ENCODE measurements at places on chromosomes 16 and 17.
A peak's percentile ranks its signal among the peaks of the same experiment; 100 is the strongest.

DNA sequence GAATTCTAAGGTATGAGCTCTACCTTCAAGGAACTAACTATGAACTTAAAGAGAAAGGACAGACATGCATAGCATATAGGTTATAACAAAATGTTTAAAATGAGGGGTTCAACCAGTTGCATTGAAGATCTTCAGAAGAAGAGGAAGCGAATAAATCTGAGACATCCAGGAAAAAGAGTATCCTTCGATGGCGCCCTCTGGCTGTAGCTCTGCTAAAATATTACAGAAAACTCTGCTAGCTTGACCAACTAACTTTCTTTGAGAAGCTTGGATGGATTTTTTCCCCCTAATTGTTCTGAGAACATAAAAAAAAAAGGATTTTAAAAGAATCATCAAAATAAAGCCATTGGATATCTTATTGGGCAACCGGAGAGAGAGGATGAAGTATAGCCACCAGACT is 659.9 kb upstream of the SOX9 start:
- DNase-seq, result no peak

- no peak for DNase-seq
Observed at GRCh38 chr17:77646046-77646430, 312.5 kb upstream of the TNRC6C start.

DNA sequence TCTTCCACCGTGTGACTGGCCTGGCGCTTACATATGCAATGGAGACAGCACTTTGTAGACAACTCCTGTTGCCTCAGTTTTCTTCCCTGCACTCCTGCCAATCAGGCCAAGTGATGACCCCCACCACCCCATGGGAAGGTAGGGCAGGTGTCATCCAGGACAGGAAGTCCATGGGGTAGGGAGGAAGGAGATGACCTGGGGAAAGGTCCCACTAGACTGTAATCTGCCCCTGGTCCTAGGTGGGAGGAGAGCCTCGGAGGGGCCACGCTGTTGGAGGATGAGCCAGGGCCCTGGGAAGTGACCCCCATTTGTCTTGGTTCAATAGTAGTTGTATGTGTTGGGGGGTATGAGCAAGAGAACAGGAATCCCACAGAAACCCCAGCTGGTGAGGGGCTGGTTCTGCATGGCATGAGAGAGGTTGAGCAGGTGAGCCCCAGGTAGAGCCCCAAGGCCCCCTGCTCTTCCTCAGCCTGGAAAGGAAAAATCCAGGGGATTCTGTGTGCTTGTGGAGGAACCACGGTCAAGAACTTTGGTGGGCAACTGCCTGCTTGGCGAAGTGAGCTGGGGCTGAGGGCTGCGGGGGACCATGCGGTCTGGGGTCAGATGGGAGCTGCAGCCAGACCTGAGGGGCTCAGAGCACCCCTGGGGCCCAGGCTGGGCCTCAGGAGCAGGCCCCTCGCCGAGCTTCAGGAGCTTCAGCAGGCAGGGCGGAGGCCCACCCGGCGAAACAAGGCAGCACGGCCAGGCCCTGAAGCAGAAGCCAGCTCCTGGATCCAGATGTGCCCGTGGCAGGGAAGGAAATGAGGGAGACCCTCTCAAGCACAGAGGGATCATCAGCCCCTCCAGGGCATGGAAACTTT is 50.7 kb downstream of the NT5M start:
- DNase-seq, result no peak

DNA sequence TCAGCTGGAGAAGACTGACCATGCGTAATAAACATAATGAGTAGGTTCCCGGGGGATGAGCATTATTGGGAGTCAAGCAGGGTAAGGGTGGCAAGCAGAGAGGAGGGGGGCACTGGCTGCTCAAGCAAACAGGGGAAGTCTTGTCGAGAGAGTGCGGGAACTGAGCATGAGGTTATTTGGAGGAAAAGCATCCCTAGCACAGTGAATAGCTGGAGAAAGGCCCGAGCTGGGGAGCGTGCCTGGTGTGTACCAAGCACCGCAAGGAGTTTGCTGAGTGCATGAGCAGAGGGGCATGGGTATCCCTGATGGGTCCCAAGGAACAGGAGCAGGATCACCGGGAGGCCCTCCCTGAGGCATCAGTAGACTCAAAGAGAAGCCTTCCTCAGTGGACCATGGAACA is 17.2 kb downstream of the CYTH1 start:
- no peak for DNase-seq

DNA sequence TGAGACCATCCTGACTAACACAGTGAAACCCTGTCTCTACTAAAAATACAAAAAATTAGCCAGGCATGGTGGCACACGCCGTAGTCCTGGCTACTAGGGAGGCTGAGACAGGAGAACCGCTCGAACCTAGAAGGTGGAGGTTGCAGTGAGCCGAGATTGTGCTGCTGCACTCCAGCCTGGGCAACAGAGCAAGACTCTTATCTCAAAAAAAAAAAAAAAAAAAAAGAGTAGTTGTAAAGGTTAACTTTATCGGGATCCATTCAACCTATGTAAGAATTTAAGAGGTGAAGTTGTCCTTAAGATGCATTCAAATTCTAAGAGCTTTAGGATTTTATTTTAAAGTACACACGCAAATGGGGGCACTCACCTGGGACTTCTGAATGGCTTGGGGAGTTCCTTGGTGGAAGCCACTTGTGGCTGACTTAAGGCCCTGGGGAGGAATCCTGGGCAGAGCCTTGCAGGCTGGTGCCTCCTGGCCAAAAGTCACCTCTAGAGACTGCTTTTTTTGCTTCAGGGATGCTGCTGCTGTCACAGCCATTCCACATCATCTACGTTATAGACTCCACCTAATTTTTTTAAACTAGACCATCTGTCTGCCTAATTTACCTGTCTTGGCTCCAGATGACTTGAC is 3.3 kb downstream of the CTCF start:
- DNase-seq, result no peak

GRCh38 chr16:50690177-50690576 is 3.2 kb upstream of the NOD2 start:
- DNase-seq, result no peak

- no peak for DNase-seq
Observed at GRCh38 chr17:78044280-78044835, 84.2 kb downstream of the TMC6 start.

GRCh38 chr17:63579633-63580032 is 21.1 kb upstream of the TACO1 start:
- no peak for DNase-seq

- DNase-seq, result no peak
Observed at GRCh38 chr16:22423716-22424115, 49.3 kb upstream of the CDR2 start.

GRCh38 chr16:2205967-2206313 is 686 bp downstream of the MLST8 start:
- DNase-seq, result no peak

DNA sequence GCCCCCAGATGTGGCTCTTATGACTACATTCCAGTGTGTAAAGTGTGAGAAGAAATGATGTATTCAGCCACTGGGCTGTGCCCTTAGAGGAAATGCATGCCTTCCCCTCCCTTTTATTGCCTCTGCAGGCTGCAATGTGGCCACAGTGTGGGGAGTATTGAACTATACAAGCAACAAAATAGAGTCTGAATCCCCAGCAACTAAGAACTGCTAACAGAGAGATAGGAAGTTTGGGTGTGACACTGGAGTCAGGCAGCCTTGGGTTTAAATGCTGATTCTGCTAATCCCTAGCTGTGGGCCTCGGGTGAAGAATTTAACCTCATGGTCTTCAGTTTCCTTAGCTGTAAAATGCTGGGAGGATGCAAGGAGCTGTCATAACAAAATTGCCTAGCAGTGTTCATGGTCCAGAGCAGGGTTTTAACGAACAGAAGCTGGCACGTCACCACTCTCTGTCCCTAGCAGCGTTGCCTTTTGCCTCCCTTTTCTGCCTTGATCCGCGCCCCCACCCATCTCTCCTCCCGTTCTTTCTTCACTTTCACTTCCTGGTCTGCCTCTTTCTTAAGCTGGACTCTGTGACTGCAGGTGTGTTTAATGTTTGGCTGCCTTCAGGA is 50.3 kb downstream of the KPNA2 start:
- DNase-seq, result no peak

DNA sequence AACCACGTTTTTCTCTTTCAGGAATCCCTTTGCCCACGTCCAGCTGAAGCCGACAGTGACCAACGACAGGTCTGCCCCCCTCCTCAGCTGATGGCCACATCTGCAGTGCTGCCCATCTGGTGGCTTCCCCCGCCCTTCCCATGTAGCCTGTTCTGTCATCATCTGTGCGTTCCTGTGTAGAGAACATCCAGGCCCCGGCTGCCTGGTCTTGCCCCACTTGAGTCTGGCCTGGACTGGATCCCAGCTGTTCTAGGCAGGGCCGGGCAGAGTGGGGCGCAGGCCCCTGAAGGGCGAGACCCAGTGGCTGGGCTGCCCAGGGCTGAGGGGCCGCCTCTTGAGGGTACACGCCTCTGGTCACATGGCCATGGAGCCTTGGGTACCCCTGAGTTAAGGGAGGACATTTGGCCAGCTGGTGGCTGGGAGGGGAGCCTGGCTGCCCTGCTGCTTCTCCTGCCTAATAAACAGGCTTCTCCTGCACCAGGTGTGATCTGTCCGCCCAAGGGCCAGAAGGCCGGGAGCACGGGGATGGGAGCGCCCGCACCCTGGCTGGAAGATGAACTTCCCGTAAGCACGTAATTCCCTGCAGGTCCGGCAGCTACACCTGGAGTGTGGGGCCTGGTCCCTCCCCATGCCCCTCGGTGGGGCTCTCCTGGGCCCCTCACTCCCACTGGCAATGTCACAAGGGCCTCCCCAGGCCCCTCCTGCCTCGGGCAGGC is 49.4 kb upstream of the PVALEF start:
- DNase-seq, result no peak

- DNase-seq, result no peak
Observed at GRCh38 chr17:1385861-1386260, 14.2 kb downstream of the YWHAE start.

DNA sequence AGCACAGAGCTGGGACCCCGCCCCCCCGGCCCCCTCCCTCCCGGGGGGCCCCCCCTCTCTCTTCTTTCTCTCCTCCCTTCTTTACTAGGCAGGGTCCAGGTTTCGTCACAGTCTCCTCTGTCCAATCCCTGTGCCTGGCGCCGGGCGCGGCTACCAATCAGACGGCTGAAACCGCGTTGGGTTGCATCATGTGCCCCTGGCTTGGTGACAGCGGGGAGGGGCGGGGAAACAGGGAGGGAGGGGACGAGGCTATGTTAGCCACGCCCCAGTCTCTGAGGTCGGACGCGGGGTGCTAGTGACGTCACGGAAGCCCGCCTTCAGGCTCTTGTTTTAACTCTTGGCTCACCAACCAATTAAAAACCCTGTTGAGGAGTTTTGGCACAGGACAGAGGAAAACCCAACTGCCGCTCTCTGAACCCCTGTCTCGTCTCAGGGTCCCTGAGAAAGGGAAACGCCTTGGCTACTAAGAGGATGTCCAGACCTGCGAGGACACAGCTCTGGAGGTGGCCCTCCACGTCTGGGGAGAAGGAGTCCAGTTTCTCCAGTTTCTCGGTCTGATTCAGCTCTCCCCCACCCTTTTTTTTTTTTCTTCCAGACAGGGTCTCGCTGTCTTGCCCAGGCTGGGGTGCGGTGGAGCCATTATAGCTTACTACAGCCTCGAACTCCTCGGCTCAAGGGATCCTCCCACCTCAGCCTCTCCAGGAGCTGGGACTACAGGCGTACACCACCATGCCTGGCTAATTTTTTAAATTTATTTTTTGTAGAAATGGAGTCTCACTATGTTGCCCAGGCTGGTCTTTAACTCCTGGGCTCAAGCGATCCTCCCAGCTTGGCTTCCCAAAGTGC is 441 bp upstream of the PLEKHH3 start:
- peak; percentile 99 for DNase-seq

- DNase-seq, result no peak
Observed at GRCh38 chr17:27519550-27519949, 63.3 kb downstream of the KSR1 start.

- DNase-seq, result no peak
Observed at GRCh38 chr16:4124535-4125294, 8.5 kb upstream of the ADCY9 start.

DNA sequence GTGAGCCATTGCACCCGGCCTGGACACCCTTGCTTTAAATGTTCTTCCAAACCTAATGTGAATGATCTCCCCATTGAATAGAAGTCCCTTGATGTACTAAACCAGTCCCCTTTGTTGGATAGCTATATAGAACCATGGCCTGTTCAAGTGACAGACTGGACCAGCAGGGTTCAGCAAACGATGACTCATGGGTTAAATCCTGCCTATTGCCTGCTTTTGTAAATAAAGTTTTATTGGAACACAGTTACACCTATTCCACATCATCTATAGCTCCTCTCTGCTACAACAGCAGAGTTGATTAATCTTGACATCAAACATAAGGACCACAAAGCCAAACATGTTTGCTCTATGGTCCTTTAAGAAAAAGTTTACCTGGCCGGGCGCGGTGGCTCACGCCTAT is 56.1 kb downstream of the CRISPLD2 start:
- no peak for DNase-seq

GRCh38 chr17:76852843-76853242 is 15.4 kb upstream of the MGAT5B start:
- DNase-seq, result no peak

DNA sequence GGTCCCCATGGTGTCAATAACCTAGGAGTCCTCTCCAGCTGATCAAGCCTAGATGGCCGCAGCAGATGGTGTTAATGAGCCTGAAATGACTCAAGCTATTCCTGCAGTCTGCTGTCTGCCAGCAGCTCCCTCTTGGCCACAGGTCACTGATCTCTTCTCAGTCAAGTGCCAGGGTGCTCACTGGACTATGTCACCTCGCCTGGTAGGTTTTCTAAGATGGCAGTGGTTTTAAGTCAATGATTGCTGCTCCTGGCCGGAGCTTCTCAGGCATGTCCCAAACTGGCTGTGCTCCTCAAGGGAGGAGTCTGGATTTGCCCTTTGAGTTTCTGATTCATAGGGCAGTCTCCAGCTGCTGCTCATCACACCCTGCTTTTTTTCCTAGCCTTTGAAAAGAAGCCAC is 58.6 kb upstream of the SHISA6 start:
- no peak for DNase-seq

DNA sequence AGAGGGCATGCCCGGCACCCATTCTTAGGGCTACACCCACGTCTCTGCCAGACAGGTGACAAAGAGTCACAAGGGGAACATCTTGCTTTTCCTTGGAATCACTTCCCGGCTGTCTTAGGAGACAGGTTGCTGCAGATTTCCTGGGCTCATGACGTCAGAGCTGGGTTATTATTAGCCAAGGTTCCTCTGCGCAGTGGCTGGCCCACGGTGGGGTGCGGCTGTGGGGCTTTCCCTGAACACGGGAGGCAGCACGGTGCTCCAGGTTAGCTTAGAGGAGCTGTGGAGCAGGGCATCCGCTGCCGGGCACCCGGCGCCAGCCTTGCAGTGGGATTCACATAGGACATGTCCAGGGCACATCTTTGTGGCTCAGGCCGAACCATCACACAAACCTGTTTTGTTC is 118.0 kb upstream of the PLCG2 start:
- no peak for DNase-seq

GRCh38 chr16:70589998-70590471 is 56.3 kb upstream of the IL34 start:
- no peak for DNase-seq

GRCh38 chr16:67709050-67709449 is 10.1 kb downstream of the GFOD2 start:
- DNase-seq, result no peak

Data from GM04504 (cell line).